ENCODE measurements at places on chromosomes 7 and 10.

GRCh38 chr7:74138945-74139843 is 35.0 kb upstream of the EIF4H start:
- H3K4me1 ChIP-seq = no peaks in the 10 kb centered on the region
- no peaks in the 10 kb centered on the region for H3K27me3 ChIP-seq
- H3K27ac ChIP-seq = no peak overlapping the region
- no peak overlapping the region for H3K4me3 ChIP-seq
- no peak for DNase-seq
- H3K36me3 ChIP-seq = no peaks in the 10 kb centered on the region

GRCh38 chr10:7561216-7561893 is 105.4 kb downstream of the ITIH5 start:
- no peaks in the 10 kb centered on the region for H3K36me3 ChIP-seq
- H3K27ac ChIP-seq = peak overlapping the region; percentile 3
- H3K4me3 ChIP-seq = no peak overlapping the region
- DNase-seq = peak; percentile 73

DNA sequence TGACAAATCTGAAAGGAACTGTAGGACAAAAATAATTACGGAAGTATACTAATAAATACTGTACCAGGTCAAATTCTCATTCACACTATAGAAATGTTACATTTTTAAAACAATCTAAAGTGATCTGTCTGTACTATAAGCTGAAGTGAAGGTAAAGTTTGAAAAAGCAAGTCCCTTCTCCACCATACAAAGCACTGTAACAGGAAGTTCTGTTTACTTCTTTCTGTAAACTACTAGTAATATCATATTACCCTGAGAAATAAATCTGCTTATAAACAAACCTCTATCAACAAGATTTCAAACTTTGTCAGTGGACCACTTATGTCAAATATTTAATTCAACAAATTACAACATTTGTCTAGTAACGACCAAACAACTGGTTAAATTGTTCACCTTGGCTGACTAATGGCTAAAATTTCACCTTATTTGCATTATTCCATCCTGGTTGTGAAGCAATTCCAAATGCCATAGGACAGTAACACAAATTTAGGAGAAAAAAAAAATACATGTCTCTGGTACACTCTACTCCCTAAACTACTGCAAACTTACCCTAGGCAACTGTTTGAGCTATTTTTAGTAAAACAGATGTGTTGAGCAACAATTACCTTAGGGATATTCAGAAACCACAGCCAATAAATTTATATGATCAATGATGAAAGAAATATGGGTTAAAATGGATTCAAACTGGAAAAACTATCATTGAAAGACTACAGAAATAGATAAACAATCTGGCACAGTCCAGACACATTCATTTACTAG is 126.0 kb downstream of the NRBF2 start:
- DNase-seq = no peak
- H3K27ac ChIP-seq = peak overlapping the region; percentile 5
- no peaks in the 10 kb centered on the region for H3K27me3 ChIP-seq
- peaks cover 33% of the 10 kb centered on the region for H3K4me1 ChIP-seq
- H3K36me3 ChIP-seq = peaks cover 12% of the 10 kb centered on the region
- H3K4me3 ChIP-seq = no peak overlapping the region

DNA sequence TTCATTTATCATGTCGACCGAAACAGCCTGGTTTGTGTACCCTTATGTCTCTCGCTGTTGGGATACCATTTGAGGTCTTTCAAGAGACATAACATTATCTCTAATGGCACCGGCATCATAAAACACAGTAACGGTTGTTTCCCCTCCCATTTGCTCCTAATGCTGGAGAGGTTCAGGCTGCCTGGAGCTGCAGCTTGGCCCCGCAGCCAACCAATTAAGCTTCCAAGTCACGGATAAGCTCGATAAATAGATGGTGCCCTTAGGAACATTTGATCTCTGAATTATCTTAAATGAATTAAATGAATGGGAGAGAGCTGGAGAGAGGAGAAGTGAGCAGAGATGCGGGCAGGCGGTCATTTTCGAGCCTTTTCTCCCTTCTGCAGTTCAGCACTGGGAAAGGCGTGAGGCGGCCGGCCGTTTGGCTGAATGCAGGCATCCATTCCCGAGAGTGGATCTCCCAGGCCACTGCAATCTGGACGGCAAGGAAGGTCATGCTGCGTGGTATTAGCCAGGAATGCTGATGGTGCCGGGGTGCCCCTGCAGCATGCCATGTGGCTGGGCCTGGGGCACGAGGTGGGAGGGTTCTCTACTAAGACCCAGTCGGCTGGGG is 12.6 kb downstream of the CPA4 start:
- H3K27me3 ChIP-seq = no peaks in the 10 kb centered on the region
- H3K36me3 ChIP-seq = no peaks in the 10 kb centered on the region
- H3K4me3 ChIP-seq = no peak overlapping the region
- no peak overlapping the region for H3K27ac ChIP-seq
- no peak for DNase-seq

DNA sequence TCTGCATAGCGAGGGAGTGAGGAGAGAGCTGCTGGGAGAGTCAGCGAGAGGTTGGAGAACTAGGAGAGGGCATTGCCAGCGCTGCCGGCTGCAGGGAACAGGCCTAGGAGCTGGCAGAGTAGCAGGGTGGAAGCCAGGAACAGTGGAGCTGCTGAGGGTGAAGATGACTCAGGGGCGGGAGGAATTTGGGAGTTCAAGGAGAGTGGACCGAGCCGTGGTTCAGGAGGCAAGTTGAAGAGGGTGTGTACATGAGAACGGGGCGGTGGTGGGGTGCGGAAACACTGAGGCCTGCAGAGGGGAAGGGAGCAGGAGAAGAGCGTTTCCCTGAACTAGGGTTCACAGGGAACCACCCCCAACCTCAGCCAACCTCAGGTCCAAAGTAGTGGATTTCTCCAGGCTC is 31.5 kb downstream of the HIF1AN start:
- H3K4me3 ChIP-seq = no peak overlapping the region
- no peaks in the 10 kb centered on the region for H3K4me1 ChIP-seq
- DNase-seq = no peak
- H3K36me3 ChIP-seq = no peaks in the 10 kb centered on the region
- peaks cover 11% of the 10 kb centered on the region for H3K27me3 ChIP-seq

GRCh38 chr10:43407148-43407575 is 1.8 kb downstream of the HNRNPF start:
- peak overlapping the region; percentile 89 for H3K27ac ChIP-seq
- H3K27me3 ChIP-seq = no peaks in the 10 kb centered on the region
- DNase-seq = peak; percentile 58

- H3K27me3 ChIP-seq = no peaks in the 10 kb centered on the region
- DNase-seq = no peak
- H3K4me3 ChIP-seq = no peak overlapping the region
- no peaks in the 10 kb centered on the region for H3K4me1 ChIP-seq
- H3K36me3 ChIP-seq = no peaks in the 10 kb centered on the region
These were observed 67.4 kb downstream of the NOD1 start for GRCh38 chr7:30411173-30411572.

- H3K27me3 ChIP-seq = no peaks in the 10 kb centered on the region
- peaks cover 60% of the 10 kb centered on the region for H3K4me1 ChIP-seq
- DNase-seq = no peak
- H3K4me3 ChIP-seq = no peak overlapping the region
- no peaks in the 10 kb centered on the region for H3K36me3 ChIP-seq
These were observed 227.5 kb downstream of the WDR11 start for GRCh38 chr10:121078672-121079102.

GRCh38 chr10:7696545-7696944 is 6.6 kb upstream of the ITIH2 start:
- no peaks in the 10 kb centered on the region for H3K36me3 ChIP-seq
- no peaks in the 10 kb centered on the region for H3K27me3 ChIP-seq
- no peaks in the 10 kb centered on the region for H3K4me1 ChIP-seq
- H3K4me3 ChIP-seq = no peak overlapping the region
- no peak overlapping the region for H3K27ac ChIP-seq
- DNase-seq = peak; percentile 23

- no peaks in the 10 kb centered on the region for H3K27me3 ChIP-seq
- no peaks in the 10 kb centered on the region for H3K36me3 ChIP-seq
- no peaks in the 10 kb centered on the region for H3K4me1 ChIP-seq
- H3K4me3 ChIP-seq = no peak overlapping the region
- no peak overlapping the region for H3K27ac ChIP-seq
- no peak for DNase-seq
These were observed 574.6 kb downstream of the GALNT17 start for GRCh38 chr7:71706597-71706975.

DNA sequence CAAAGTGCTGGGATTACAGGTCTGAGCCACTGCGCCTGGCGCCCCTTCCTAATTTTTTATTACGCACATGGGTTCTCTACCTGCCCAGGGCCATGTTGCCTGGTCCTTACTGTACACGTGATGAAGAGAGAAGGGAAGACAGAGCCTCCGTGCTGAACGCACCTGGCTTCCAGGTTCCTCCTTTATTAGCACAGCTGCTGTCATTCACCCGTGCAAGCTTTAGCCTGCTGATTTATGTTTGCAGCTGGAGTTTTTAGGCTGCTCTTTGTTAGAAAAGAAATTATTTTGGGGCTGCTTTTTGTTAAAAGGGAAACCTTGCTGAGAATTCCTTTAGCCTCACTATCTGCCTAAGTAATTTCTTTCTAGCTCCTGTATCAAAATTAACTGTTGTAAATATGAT is 417.0 kb downstream of the CALN1 start:
- no peak overlapping the region for H3K4me3 ChIP-seq
- DNase-seq = no peak
- no peak overlapping the region for H3K27ac ChIP-seq
- H3K27me3 ChIP-seq = no peaks in the 10 kb centered on the region
- no peaks in the 10 kb centered on the region for H3K4me1 ChIP-seq
- H3K36me3 ChIP-seq = no peaks in the 10 kb centered on the region

GRCh38 chr7:74175340-74175739 is 1.2 kb downstream of the EIF4H start:
- peak overlapping the region; percentile 55 for H3K4me3 ChIP-seq
- peak overlapping the region; percentile 98 for H3K27ac ChIP-seq
- H3K36me3 ChIP-seq = no peaks in the 10 kb centered on the region
- H3K4me1 ChIP-seq = peaks cover 5% of the 10 kb centered on the region

GRCh38 chr10:91677911-91678310 is 45.0 kb upstream of the PPP1R3C start:
- no peak overlapping the region for H3K27ac ChIP-seq
- peaks cover 6% of the 10 kb centered on the region for H3K4me1 ChIP-seq
- H3K27me3 ChIP-seq = no peaks in the 10 kb centered on the region
- no peak for DNase-seq

- no peaks in the 10 kb centered on the region for H3K36me3 ChIP-seq
- no peak overlapping the region for H3K4me3 ChIP-seq
- no peak overlapping the region for H3K27ac ChIP-seq
- no peaks in the 10 kb centered on the region for H3K4me1 ChIP-seq
- peak; percentile 30 for DNase-seq
These were observed 6.8 kb upstream of the GJD4 start for GRCh38 chr10:35598379-35598778.

GRCh38 chr10:126993208-126993607 is 88.0 kb downstream of the DOCK1 start:
- no peak for DNase-seq
- H3K4me3 ChIP-seq = no peak overlapping the region
- peaks cover 7% of the 10 kb centered on the region for H3K36me3 ChIP-seq
- no peak overlapping the region for H3K27ac ChIP-seq
- H3K4me1 ChIP-seq = no peaks in the 10 kb centered on the region

GRCh38 chr10:22466763-22467334 is 121.6 kb downstream of the SPAG6 start:
- H3K4me3 ChIP-seq = no peak overlapping the region
- H3K27ac ChIP-seq = no peak overlapping the region
- DNase-seq = no peak
- no peaks in the 10 kb centered on the region for H3K36me3 ChIP-seq

DNA sequence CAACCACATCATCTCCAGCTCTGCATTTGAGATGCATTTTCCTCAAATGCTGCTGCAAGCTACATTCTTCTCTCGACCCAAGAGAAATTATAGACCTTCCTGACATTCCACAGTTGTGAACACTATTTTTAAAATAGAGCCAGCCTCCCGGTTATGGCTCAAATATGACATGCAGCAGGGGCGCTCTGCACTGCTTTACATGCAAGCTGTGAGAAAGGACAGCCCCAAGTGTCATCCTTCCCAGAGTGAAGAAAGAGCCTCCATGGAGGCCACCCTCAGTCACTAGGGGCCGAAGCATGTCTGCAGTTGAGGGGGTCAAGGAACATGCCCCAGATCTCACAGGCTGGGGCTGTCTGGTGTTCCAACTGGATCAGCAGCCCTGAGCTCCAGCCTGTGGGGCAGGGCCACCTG is 63.9 kb upstream of the CHST15 start:
- peaks cover 17% of the 10 kb centered on the region for H3K4me1 ChIP-seq
- H3K36me3 ChIP-seq = no peaks in the 10 kb centered on the region
- peak; percentile 26 for DNase-seq

DNA sequence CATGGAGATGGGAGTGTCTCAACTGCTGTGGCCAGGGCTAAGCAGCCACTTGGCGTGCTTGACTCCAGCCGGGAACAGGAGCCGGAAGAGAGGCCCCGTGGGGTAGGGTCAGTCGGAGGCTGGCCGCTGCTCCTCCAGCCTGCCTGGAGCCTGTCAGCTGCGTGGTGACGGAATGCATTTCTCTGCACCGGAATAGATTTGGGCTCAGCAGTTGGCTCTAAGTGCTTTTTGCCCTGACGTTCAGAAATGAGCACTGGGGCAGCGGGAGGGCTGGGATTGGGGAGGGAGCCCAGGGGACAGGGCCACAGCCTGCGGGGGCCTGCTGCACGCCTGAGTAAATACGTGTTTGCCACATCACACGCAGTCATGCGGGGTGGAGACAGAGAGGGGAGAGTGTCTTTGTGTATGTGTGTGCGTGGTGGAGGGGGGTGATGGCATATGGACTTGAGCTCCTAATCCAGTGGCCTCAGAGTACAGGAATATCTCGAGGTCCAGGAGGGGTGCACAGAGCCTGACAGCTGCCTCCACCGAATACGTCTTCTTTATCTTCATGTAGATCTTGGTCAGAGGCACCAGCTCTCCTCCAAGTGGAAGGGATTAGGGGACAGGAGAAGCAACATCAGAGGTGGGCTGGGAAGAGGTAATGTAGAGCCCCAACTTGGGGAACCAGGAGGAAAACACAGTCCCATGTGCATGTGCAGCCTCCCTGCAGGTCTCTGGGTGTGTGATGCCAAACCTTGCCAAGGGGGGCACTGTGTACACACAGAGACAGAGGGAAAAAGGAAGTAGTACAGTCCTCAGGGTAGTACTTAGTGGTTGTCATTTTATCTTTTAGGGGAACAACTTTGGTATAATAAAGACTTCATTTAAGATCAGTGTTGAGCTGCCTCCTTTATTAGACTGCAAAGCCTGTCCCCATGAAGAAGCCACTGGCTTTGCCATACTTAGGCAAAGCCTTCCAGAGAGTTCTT is 151.4 kb downstream of the CDH23 start:
- H3K27me3 ChIP-seq = no peaks in the 10 kb centered on the region
- no peak overlapping the region for H3K4me3 ChIP-seq
- H3K4me1 ChIP-seq = peaks cover 26% of the 10 kb centered on the region
- no peaks in the 10 kb centered on the region for H3K36me3 ChIP-seq
- H3K27ac ChIP-seq = peak overlapping the region; percentile 86

DNA sequence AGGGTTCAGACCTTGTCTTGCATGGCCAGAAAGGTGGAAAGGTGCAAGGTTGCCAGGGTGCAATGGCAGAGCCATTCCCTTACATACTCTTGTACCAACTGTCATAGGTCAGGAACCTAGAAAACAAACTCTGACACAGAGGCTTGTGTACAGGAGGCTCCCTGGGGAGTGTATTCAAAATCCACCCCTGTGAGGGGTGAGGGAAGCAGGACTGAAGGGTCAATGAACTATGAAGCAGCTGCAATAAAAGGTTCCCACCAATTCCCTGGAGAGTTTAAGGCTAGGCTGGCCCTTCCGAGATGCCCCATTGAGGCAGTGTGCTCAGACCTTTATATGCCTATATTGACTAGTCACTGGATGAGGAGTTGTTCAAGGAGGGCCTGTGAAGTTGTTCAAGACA is 13.9 kb upstream of the CUZD1 start:
- no peak for DNase-seq
- H3K4me3 ChIP-seq = no peak overlapping the region
- H3K27ac ChIP-seq = no peak overlapping the region
- no peaks in the 10 kb centered on the region for H3K27me3 ChIP-seq
- H3K4me1 ChIP-seq = no peaks in the 10 kb centered on the region

All from cardiac muscle cell (in vitro differentiated cells and primary cell).